Nasal cavity respiratory epithelium epithelial cell of viscerocranial mucosa (primary cell): ENCODE measurements at places on chromosomes 6 and 20. TPM values are rescaled to one million over a fixed set of nuclear protein-coding genes. Genes with fewer than 3 reads are reported as not detected.

Gene CHMP4B
- 18.5 and 48.1 TPM in 2 replicates for total RNA-seq

Gene EPPIN
- not detected in 2 replicates for total RNA-seq

Gene SPATA25
- total RNA-seq = 0.34 and 1.00 TPM in 2 replicates

Gene SYNCRIP
- 67.0 and 107 TPM in 2 replicates for total RNA-seq

Gene OR2J3
- total RNA-seq = not detected in 2 replicates

Gene ZNF334
- 2.7 and 7.9 TPM in 2 replicates for total RNA-seq

Gene C6orf15
- 0.34 TPM in 1 of 2 replicates, not detected in the other for total RNA-seq

Gene HDGFL1
- total RNA-seq = not detected in 2 replicates

Gene SYTL3
- total RNA-seq = 1.0 and 5.2 TPM in 2 replicates
